ENCODE measurements at places on chromosomes 7 and 10.

DNA sequence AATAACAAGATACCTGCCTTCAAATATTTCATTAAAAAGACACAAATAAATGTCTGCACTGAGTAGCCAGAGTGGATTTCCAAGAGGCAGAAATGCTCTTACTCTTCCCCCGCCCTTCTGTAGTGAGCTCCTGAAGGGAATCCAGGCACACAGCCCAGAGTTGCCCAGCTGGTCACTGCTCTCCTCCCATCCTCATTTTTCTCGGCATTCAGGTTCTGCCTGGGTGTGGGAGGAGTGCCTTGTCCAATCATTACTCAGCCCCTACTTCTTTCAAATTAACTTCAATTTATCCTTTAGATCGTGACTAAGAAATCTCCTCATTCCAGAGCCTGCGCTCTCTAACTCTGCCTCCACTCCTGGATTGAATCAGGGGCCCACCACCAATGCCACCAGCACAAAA is 12.2 kb downstream of the CCDC6 start:
- no peak for DNase-seq

DNA sequence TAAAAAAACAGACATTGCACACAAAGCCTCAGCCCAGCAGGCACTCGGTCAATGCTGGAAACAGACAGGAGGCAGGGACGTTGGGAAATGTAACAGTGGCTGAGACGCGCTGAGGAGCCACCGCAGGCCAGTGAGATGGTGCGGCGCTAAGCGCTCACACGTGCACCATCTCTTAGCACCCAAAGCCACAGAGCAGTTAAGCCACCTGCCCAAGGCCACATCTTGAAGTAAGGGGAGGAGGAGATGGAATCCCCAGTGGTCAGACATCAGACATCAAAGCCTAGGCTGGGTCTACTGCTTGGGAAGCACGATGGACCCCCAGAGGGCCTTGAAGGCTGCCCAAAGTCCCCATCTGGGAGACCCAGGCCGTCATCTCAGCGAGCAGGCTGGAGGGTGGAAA is 15.6 kb downstream of the LAT2 start:
- DNase-seq = no peak

DNA sequence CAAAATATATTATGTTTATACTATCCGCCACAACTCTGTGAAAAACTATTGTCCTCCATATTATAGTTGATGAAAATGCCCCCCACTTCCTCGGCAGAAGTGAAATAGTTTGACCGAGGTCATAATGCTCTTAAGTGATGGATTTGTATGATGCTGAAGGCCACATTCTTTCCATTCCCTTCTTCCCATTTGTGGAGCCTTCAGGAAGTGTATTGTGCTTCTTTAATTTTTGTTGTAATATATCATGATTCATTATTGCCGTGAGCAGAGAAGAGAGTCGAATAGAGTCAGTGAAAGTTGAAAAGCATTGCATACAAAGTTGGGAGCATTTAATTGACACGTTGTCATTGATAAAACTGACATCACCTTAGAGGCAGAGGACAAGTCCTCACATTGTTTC is 460.3 kb downstream of the SUGCT start:
- no peak for DNase-seq

DNA sequence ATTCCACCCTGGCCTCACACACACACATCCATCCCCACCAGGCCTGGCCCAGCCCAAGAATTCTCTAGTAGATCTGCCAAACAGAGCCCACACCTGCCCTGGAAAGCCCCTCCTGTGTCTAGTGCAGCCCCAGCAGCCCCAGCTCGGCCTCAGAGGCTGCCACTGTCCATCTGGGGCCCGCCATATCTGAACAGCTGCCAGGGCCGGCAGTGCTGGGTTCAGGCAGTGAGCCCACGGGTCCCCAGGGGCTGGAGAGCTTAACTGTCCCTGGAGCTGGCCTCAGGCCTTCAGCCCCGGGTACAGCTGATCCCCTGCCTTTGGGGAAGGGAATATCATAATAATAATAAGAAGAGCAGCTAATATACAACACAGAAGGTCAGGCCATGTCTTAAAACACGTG is 574 bp downstream of the MYL10 start:
- no peak for DNase-seq

- DNase-seq = no peak
Measured at GRCh38 chr10:51266496-51266895, 192.2 kb downstream of the PRKG1 start.

GRCh38 chr10:76549171-76549570 is 1088.4 kb downstream of the KCNMA1 start:
- DNase-seq = no peak

GRCh38 chr10:116800286-116800929 is 48.9 kb upstream of the ENO4 start:
- no peak for DNase-seq

DNA sequence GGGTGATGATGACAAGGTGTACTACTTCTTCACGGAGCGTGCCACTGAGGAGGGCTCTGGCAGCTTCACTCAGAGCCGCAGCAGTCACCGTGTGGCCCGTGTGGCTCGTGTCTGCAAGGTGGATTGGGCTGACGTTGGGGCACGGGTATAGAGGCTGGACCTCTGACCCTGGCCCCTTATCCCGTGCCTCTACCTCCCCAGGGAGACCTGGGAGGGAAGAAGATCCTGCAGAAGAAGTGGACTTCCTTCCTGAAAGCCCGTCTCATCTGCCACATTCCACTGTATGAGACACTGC is 8.4 kb downstream of the MRPL43 start:
- no peak for DNase-seq

DNA sequence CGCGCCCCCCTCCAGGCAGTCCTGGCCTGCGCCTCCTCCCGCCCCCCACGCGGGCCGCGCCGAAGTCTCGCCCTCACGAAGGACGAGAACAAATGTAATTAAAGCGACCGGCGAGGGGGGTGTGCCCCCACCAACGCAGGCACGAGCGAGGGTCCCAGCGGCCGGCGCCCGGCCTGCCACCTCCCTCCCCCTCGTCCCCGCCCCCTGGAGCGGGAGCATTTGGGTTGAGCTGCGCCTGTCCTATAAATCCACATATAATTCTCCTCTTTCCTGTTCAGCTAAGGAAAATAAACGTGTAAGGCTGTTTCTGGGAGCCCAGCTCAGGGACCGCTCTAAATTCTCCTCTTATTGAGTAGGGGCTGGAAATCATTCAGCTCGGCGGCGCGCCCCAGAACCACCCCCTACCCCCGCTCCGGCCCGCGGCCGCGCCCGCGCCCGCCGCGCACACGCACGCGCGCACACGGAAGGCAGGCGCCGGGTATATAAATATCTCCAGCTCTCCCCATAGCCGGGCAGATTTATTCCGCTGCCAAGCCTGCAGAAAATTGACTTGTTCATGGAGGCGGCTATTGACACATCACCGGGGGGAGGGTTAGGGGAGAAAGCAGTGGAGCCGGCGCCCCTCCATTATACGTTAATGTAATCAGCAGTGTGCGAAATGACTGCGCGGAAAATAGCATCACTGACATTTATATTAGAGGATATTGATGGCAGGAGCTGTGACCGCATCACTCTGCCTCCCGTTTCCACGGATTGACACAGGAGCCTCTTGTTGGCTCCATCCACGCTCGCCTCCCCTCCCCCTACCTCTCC is 61.6 kb upstream of the BTRC start:
- no peak for DNase-seq

GRCh38 chr7:114889646-114890285 is 32.1 kb upstream of the MDFIC start:
- no peak for DNase-seq

DNA sequence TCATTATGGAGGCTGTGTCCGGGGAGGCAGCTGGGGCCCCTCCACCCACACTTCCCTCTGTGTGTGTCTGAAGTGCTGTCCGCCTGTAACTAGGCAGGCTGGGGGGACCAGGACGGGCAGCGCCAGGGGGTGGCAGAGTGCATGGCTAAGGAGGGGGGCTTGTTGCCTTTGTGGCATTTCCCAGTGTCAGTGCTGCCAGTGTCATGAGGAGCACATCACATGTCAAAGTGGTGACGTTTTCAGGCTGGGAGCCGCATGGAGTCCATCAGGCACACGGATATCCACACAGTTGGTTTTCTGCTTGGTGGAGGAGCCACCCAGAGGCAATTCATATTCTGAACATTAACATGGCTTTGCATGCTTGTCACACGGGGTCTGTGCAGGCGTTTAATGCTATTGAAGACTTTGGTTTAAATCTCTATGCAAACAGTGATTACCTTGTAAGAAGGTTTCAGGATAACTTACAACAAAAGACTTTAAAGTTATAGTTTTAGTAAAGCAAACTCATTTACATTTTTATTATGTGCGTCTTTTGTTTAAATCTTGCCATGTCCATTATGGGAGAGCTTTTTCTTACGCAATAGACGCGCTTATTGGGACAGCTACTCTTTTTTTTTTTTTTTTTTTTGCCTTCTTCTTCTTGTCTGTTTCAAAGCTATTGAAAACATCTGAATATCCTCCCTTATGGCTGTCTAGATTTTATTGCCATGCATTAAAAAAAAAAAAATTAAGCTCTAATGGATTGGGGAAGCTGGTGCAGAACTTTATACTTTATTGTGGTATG is 52.9 kb downstream of the C10orf67 start:
- no peak for DNase-seq

Measured in NCI-H1930 (cell line).